ENCODE measurements at places on chromosomes 16 and 17.

DNA sequence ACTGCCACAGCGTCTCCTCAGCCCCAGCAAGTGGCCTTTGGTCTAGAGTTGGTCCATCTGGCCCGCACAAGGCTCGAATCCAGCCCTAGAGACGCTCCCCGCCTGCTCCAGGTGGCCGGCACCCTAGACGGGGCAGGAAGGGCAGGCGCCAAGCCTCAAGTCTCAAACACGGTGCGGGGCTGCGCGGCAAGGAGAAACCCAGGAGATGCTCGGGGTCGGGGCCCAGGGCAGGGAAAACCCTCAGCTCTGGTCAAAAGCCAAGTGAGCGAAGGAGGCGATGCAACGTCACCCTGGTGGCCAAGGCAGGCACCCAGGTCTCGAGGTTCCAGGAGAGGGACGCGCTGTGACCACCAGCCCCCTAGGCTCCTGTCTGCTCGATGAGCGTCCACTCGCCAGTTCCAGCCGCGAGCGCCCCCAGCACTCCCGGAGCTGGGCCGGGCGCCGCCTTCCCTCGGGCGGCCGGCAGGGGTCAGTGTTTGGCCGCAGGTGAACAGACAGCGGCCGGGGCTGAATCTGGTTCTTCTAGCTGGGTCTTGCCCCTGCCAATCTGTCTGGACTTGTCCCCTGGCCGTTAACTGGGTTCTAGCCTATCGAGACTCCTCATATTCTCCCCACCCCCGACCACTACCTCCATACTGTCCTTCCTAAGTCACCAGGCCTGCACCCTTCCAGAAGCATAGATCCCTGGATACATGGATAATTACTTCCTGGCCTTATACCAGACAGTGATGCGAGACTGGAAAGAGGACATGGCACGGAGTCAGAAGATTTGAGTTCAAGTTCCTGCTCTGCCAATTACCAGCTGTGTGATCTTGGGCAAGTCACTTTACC, 44.0 kb downstream of the PRAC1 start:
- peak; percentile 25 for DNase-seq

GRCh38 chr17:68910251-68910705, 44.9 kb downstream of the ABCA8 start:
- DNase-seq: no peak

DNA sequence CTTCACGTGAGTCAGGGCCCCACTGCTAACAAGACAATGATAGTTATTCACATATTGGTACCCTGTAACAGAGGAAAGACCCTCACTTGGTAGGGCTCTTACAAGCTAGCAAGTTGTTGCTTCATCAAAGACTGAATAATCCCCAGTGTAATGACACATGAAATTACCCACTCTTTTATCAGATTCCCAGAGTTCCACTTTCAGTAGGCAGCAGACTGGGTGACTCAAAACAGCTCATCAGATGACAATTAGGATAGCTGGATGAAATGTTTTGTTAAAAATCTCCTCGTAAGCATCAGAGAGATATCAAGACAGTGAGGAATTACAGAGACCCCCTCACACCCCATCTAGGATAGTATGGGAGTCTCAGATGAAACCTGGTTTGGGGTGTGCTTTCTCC, 6.8 kb upstream of the OR1E2 start:
- no peak for DNase-seq

GRCh38 chr16:27268376-27269299, at the start of gene NSMCE1:
TSS of gene NSMCE1 (minus strand) at chr16:27268772. CDS start at chr16:27257570, 11,202 bp downstream.
- peak; percentile 95 for DNase-seq

DNA sequence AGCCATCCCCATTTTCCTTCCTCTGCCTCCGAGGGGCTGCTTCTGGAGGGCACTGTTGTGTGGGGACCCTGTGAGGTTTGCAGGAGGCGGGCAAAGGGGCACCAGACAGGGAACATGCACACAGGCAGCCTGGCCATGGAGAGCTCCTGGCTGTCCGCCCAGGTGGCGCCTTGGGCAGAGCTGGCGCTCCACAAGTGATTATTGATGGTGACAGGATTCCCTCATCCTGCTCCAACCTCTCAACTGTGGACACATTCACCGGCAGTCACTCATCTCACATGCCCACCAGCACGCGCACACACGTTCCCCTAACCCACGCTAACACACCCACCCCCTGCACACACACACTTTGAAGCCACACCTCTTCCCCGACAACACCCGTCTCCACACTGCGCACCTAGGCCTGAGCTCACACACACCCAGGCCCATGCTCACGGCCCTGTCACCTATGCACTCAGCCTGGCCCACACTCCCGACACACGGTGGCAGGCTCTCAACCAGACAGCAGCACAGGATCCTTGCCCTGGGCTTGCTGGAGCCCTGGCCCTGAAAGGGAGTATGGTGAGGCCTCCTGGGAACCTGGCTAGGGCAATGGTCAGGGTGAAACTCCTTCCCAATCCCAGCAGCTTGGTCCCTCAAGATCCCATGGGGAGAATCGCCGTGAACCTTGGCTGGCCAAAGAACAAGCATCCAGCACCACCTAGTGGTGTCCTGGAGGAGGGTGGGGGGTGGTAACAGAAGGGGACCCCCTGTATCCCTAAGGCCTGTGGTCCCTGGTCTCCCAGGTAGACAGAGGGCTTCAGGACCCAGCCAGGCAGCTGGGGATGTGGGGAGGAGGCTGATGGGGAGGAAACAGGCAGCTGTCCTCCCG, 3.6 kb downstream of the PNMT start:
- no peak for DNase-seq

DNA sequence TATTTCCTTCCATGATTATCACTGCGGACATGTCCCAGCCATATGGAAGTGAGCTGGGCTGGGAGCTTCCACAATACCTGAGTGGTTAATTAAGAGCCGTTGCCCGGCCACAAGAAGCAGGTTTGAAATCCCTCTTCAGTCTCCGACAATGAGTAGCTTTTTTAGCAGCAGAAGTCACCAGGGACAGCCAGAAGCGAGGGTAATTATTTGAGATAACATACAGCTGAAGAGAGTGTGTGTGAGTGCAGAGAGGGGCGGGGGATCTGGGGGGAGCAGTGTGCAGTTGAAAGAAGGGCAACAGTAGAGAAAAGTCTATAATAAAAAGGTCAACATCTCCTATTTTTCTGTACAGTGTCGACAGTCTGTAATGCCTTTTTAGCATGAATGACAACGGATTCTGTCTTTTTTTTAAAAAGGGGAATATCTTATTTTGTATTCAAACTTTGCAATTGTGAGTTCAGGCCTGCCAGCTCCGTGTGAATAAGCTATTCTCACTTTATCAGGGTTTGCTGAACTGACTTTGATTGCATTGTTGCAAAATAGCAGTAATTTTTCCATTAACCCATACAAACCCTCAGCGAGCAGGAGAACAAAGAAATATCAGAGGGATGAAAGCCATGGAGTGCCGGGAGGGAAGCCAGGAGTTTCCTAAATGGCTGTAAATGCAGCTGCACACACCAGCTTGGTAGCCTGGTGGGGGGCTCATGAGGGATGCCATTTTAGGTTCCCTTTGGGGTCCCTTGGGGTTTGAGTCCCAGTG, 220.3 kb upstream of the IRX3 start:
- no peak for DNase-seq

DNA sequence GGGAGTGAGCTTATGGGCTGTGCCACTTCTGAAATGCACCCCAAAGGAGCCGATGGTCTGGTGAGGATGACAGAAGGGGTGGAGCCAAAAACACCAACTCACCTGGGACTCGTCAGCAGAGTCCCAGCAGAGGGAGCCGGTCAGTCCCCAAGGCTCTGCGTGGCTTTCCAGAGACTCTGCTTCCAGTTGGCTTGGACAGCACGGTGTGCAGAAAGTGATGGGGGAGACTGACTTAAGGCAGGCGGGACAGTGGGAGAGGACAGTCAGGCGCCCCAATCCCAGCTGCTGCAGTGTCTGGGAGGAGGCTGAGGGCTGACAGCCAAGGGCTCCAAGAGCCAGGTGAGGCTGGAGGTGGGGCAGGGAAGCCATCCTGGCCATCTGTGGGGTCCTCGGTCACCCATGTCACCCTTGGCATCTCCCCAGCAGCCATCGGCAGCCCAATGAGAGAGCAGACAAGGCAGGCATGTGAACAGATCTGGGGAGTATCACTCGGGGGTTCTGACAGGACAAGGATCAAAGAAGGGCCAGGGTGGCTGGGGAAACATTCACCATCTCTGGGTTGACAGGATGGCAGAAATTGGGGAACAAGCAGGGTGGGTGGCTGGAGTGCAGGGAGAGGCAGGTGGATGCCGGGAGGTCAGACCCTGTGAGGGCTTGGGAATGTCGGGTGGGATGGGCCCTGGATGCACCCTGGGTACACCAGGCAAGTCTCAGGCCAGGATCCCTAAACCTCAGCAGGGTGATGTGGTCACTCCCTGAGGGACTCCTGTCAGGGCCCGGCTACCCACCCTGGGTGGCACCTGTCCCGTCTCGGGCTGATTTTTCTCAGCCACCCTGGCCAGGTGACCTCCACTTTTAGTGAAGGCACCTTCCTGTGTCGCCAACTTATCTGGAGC, 8.9 kb upstream of the KRTAP17-1 start:
- no peak for DNase-seq

DNA sequence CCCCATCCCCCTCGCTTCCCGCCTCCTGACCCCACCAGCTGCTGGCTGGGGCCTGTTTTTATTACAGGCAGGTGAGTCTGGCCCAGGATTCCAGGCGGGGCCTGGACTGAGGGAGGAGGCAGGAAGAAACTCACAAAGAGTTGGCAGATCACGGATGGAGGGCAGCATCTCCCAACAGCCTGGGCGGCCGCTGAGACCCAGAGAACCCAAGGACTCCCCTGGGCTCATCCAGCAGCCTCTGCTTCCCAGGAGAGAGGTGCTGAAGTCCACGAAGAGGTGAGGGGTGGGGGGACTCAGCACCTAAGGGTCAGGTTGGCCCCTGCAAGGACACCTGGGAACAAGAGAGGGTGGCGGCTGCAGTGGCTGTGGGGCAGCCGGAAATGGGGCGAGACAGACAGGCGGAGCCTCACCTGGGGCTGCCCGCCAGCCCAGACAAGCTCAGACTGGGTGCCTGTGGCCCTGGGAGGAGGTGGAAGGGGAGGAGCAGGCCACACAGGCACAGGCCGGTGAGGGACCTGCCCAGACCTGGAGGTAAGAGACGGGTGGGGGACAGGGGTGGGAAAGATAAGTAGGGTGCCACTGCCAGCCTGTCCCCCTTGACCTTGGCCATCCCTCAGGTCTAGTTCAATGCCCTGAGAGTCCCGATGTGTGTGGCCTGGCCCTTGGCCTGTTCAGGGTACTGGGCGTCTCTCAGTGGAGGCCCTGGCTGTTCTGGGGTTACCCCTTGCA, 8.7 kb upstream of the ADGRG1 start:
- DNase-seq: no peak

DNA sequence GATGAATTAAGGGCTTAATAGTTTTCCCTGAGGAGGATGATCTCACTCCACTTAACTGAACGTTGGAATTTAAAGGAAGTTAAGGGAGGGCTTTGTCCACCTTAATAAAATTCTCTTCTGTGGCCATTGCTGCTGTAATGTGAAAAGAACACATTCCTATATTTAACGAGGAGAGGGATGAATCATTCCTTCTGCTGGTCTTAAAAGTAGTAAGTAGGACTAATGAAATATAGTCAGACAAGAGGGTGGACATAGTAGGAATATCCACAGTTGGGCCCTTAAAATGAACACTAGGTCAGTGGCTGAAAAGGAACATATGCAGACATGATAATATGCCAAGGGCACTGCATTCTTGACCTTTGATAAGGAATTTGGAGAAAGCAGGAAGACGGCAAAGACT, 405.6 kb downstream of the PMP22 start:
- DNase-seq: no peak

- no peak for DNase-seq
These were observed 10.2 kb downstream of the IL4R start for GRCh38 chr16:27323781-27324561.

DNA sequence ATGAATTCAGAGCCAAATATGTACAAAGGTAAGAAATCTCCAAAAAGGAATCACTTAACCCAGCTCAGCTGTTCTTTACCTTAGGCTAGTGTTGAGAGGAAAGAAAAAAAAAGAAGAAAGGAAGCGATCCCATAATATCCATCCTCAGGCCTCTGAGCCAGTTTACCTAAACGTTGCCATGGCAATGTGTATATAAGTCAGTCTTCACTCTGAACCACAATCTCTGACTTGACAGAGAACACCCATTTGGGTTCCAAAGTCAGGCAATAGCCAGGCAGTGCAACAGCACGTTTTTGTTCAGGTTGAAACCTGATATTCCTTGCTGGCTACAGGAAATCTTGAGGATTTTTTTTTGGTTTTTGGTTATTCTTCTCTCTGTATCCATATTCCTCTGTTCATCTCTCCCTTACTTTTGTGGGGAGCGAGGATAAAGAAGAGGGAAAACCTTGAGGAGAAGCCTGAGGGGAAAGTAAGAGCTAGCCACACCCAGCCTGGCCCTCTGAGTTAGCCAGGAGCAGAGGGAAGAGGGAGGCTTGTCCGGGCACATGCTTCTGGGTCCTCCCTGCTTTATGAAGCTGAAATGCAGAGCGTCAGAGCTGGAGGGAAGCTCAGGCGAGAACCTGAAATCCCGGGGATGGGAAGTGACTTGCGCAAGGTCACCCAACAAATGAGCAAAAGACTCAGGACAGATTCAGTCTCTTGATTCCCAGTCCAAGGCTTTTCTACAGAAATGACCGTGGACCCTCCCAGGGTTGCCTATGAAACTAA, 152.7 kb downstream of the SOX9 start:
- no peak for DNase-seq

DNA sequence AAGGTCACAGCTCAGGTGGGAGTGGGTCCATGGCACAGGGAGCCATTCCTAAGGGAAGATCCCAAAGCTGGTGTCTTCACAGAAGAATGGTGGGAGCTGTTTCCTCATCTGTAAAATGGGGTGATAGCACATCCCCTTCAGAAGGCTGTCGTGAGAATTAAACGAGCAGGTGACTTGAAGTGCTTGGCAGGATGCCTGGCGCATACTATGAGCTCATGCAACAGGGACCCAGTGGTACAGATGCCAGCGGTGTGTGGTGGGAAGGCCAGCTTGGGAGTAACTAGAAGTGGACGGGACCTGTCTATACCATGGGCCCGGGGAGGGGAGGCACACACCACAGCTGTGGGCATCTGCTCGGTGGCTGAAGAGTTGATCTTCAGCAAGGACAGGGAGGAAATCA, 189.3 kb upstream of the TNRC6C start:
- DNase-seq: no peak

Measured in activated CD8-positive, alpha-beta memory T cell treated with anti-CD3 and anti-CD28 coated beads for 4 hours (primary cell).